ENCODE measurements at places on chromosomes 7 and 10.

DNA sequence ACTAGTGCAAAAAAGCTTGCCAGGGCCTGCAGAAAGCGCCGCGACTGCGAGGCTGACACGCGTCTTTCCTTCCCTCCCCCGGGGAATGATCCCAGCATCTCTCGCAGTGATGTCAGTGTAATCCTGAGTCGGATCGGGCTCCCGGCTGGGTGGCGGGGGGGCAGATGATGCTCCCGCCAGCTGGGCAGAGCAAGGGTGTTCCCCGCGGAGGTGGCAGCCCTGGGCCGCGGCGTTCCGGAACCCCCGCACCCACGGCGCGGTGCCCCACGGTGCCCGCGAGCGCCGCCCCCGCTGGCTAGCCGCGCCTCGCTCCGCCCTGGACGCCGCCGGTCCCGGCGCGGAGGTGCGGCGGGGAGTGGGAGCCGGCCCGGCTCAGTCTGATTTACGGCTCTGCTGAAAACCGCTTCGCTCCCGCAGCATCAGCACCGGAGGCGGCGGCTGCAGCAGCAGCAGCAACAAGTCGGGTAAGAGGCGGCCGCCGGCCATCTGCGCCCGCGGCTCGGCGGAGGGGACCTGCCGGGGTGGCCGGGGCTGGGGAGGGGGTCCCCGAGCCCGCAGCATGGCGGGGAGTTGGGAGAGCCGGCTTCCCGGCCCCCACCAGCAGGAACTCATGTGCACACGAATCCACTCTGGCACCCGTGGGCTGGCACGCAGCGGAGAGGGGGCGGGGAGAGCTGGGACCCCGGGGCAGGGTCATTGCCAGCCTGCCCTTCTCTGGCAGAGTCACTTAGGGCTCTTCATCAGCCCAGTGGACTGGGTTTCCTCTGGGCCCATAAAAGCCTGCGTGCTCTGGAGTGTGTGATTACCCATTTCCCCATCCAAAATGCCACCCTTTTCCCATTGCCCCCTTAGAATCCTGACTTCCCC, at the start of gene ZNF365:
Gene ZNF365, plus strand, starts transcription at position 375 of the 867 bp plus-strand sequence. CDS start 1,825 bp downstream, outside the sequence.
- peak; percentile 55 for DNase-seq

GRCh38 chr10:13938950-13939349, 352.2 kb downstream of the PRPF18 start:
- no peak for DNase-seq

GRCh38 chr7:20834656-20835055, 48.0 kb upstream of the SP8 start:
- no peak for DNase-seq

DNA sequence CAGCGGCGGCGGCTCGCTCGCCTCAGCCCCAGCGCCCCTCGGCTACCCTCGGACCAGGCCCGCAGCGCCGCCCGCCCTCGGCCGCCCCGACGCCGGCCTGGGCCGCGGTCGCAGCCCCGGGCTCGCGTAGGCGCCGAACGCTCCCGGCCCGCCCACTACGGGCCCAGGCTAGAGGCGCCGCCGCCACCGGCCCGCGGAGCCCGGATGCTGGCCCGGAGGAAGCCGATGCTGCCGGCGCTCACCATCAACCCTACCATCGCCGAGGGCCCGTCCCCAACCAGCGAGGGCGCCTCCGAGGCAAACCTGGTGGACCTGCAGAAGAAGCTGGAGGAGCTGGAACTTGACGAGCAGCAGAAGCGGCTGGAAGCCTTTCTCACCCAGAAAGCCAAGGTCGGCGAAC, 18.2 kb upstream of the TSPAN33 start:
- DNase-seq: no peak

DNA sequence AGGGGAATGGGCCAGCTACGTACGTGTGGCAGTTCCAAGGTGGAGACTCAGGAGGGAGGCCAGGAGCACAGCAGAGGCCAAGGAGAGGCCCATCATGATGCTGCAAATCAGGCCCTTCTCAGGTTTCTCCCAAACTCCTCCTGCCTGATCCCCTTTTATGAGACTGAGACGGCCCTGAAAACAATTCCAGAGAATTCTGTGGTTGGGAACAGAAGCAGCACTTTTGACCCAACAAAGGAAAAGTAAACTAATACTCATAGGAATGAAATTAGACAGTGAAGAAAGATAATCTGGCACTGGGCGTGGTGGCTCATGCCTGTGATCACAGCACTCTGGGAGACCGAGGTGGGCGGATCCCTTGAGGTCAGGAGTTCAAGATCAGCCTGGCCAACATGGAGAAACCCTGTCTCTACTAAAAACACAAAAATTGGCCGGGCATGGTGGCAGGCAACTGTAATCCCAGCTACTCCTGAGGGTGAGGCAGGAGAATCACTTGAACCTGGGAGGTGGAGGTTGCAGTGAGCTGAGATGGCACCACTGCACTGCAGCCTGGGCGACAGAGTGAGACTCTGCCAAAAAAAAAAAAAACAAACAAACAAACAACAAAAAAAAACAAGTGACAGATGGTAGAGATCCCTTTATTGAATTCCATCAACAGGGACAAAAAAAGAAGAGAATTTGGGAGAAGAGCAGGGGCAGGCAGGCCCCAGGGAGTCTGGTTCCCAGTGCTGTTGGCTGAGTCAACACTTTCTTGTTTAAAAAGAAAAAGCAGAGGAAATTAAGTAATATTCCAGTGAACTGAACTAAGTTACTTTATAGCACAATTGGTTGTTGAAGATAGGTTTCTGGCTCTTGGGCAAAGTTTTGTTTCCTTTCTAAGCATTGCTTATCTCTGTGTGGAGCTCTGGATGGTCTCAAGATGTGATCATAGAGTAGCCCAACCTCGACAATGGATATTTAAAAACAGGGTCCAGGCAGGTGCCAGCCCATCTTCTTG, at the start of gene CCL26:
Gene CCL26, minus strand, starts transcription at position 131 of the 997 bp plus-strand sequence. Its CDS starts 35 bp downstream, at position 96.
- DNase-seq: no peak

- DNase-seq: no peak
Measured at GRCh38 chr10:77266242-77266641, 371.4 kb downstream of the KCNMA1 start.

DNA sequence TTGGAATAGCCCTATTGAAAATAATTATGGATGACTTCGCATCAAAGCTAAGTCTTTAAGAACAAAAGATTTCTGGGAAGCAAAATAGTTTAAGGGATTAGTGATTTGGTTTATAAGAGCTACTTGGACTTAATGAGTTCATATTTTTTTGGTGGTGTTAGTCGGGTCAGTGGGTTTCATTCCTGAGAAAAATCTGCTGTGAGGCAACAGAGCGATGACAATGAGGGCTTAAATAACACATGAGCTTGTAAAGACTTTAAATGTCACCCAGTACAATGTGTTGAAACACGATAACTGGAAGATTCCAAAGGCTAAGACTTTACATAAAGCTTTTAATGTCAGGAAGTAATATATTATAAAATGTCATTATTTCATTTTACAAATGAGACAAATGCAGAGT, 178.8 kb downstream of the ARL4A start:
- no peak for DNase-seq

DNA sequence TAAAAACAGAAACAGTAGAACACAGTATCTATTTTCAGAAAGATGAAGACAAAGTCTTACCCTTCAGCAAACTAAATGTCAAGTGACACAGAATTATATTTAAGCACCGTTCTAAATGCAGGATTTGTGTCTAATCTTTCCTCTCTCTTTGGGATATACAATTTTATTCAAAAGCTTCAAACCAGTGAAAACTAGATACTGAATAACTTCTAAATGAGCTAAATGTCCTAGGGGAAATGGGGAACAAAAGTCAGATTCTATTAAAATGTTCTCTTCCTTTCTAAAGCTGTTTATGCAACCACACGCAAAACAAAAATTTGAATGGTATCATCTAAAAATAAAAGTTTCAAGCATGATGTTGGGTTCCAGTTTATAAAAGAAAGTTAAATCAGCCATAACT, 136.4 kb upstream of the AOAH start:
- no peak for DNase-seq
